H4 (cell line): ENCODE measurements at places on chromosomes 7 and 10.

DNA sequence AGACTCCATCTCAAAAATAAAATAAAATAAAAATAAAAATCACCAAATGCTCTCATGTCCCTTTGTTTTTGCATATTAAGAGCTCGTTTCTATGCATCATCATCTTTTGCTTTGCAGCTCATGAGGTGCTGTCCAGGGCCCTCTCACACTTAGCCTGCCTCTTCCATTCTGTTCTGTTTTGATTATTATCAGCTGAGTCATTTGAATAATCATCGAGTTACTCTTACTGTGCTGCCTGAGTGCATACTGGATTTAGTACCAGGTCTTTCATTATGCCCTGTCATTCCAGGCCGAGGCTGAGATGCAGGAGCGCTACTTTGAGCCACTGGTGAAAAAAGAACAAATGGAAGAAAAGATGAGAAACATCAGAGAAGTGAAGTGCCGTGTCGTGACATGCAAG is 33.0 kb downstream of the UCMA start:
- no peak for DNase-seq

DNA sequence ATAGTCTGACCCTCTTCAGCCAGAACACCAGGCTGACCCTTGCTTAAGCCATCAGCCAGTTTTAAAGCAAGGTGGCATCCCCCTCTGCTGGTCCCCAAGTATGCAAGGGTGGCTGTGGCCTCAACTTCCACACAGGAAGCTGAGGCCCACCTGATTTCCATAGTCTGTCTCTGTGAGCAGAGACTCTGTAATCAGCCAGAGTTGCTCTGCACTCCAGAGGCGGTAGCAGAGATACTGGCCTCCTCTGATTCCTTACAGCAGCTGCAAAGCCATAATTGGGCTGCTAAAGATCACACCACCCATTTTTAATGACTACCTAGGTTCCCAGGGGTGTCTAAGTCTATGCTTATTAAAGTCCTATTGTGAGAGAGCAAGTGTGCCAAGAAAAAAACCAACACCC is 1.8 kb downstream of the PDAP1 start:
- DNase-seq: no peak

DNA sequence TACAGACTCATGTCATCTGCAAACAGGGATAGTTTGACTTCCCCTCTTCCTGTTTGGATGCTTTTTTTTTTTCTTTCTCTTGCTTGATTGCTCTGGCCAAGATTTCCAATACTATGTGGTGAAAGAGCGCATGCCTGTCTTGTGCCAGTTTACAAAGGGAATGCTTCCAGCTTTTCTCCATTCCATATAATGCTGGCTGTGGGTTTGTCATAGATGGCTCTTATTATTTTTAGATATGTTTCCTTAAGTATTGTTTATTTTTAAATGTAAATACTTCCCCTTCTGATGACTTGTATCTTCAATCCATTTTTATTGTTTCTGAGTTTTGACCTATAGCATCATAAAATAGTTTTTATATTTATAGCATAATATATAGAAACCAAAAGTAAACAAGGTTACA is 17.9 kb downstream of the FAM237B start:
- DNase-seq: no peak

- no peak for DNase-seq
Measured at GRCh38 chr10:92575961-92576360, 2.1 kb upstream of the IDE start.

- peak; percentile 83 for DNase-seq
Measured at GRCh38 chr7:21261627-21262594, 166.0 kb upstream of the SP4 start.
